ENCODE measurements at places on chromosomes 7 and 10.

GRCh38 chr10:119640875-119641526 lies 10.2 kb upstream of the BAG3 start:
- no peak for DNase-seq

DNA sequence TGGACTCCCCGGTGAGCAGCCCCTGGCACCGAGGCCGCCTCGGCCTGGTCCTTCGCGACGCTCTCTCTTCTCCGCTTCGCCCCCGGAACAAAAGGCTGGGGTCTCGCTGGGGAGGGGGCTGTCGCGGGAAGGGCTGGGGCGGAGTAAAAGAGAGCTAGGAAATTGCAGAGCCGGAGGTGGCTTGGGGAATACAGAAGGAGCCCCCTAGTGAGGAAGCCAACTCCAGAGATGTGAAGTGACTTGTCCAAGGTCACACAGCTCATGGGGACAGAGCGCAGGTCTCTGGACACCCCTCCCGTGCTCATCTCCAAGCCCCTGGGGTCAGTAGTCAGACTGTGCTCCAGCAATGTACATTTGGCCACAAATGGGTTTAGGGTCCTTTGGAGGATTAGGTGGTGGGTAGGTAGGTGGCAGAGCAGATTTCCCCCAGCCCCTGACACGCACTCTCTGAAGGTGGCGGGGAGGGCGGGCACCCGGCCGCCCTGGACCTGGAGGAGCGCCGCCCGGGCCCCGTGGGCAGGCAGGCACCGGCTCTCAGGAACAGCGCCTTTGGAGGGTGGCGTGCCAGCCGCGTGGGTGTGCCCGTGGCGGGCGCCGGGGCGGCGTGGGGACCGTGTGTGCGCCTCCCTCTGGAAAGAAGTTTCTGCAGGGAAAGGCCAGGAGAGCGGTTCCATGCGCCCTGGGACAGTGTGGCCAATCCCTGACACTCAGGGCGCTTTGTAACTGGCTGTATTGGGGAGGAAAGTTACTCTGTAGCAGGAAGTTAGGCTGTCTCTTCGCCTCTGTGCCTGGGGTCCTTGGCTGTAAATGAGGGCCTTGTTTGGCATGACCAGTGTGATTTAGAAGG lies 910 bp downstream of the WIPF3 start:
- no peak for DNase-seq

GRCh38 chr7:134632937-134633540 lies 13.6 kb upstream of the BPGM start:
- no peak for DNase-seq

- no peak for DNase-seq
These were observed 279.2 kb upstream of the PHYHIPL start for GRCh38 chr10:58897236-58897635.

- DNase-seq = no peak
These were observed 26.5 kb upstream of the TMEM248 start for GRCh38 chr7:66894463-66895080.

DNA sequence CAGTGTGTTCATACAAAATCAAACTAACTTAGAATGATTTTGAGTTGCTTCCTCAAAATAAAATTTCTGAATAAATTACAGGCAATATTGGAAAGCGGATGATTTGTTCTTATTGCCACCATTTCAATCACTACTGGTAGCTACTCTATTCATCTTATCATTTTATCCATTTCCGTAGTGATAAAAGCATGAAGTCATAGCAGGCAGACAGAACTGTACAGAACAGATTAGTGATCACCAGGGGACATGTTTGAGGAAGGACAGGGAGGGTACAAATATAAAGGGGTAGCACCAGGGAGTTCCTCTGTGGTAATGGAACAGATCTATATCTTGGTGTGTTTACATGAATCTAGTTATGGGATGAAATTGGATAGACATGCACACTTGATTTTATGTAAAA lies 138.5 kb downstream of the WNT2 start:
- DNase-seq = no peak

GRCh38 chr10:20795391-20795790 lies 101.7 kb downstream of the NEBL start:
- no peak for DNase-seq

GRCh38 chr10:109587366-109587765 lies 335.9 kb downstream of the XPNPEP1 start:
- DNase-seq = no peak

DNA sequence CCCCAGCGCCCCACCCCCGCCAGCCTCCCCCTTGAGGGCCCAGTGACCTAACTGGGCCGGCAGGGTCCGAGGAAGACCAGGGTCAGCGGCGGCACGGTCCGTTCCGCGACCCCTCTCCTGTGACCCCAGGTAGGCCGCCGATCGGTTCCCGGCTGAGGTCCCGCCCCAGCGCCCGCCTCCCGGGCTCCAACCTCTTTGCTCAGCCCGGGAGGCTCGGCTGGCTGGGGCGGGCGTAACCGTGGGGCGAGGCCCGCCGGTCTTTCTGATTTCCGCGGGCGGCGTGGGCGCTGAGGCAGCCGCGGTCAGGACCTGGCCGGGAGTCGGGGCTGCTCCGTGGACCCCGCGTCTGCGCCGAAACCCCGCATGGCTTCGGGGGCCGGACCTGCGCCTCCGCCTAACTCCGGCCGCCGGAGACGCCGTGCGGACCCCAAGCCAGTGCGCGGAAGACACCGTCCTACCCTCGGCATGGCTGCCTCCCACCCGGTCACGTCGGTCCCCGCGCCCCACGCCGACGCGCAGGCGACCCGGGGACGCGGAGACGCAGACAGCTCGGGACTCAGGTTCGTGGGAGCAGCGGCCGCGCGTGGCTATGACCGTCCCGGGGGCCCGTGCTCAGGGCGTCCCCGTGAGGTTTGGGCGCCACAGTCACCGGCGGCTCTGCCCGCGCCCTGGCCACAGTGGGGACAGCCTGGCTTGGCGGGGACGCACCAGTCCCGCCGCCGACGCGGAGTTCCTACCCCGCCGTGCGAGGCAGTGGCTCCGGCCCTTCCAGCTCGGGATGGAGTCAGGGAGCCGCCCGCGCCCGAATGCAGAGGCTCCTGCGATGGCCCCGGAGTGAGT lies 1.0 kb upstream of the VENTX start:
- DNase-seq = no peak

- DNase-seq = no peak
These were observed 32.9 kb downstream of the TLX1 start for GRCh38 chr10:101164020-101164419.

- no peak for DNase-seq
These were observed 8.9 kb downstream of the AGFG2 start for GRCh38 chr7:100547872-100548271.

GRCh38 chr10:59016043-59016442 lies 160.4 kb upstream of the PHYHIPL start:
- no peak for DNase-seq

- no peak for DNase-seq
These were observed 99.3 kb upstream of the FAM20C start for GRCh38 chr7:92888-93672.

DNA sequence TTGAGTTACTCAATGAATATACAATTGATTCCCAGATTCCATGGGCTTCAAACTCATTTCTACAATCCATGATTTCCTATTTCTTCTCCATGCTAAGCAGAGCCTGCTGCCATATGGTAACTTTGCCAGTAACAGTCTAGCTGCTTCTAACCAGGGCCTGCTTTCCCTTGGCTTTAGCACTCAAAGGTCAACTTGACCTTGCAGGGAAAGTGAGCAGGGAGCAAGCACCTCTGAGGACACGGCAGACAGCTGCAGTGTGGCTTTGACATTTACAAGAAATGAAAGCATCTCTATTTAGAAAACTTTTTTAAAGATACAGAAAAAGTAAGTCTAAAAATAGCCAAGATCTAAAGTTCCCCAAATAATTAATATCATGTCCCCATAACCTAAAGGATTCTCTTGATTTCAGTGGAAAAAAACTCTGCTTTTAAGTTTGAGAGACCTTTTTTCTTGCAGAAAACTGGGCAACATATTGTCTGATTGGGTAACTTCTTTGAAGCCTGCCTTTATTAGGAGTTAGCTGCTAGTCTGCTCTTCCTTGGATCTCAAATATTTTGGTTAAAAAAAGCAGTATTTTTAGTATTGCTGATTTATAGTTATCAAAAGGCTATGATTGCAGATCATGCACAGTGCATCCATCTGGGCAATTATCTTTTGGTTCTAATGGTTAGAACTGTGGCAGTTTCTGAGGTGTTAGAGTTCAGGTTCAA lies 257.9 kb downstream of the AHR start:
- no peak for DNase-seq

All from stimulated activated CD8-positive, alpha-beta memory T cell treated with anti-CD3 and anti-CD28 coated beads, Interleukin-15, amount 100 ng/mL, for 1 hour (primary cell).